ENCODE measurements at places on chromosomes 3 and 15.

DNA sequence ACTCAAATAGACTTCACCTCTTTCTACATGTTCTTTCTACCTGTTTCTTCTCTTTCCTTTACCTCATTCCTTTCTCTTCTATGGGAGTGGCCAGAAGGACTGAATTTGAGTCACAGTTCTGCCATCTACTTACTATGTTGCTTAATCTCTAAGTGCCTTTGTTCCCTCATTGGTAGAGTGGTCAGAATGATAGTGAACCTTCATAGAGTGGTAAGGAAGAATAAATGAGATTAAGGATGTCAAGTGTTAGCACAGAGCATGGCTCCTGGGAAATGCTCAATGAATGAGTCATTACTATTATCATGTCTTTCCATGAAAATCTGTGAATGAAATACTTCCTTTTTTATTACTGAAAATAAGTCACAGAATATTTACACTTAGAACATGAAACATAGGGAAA, 17.5 kb downstream of the TMEM207 start:
- DNase-seq = no peak

DNA sequence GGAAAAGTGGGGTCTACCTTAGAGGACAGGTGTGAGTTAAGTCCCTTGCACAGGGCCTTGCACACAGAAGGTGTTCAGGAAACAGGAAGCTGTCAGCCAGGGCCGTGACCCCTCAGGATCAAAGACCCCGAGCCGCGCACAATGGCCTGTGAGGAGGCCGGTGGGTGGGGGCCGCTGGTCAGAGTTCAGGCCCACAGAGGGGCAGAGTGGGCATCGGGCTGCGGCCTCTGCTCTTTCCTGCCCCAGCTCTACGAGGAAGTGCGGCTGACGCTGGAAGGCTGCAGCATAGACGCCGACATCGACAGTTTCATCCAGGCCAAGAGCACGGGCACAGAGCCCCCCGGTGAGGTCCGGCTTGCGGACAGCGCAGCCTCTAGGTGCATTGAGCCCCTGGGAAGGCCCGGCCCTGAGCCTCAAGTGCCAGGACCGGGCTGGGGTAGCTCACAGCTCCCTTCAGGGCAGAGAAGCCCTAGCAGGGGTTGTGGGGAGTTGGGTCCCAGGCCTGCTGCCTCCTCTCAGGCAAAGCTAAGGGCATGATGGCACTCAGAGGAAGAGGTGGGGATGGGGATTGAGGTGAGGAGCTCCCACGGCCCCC, 37.2 kb downstream of the PSTPIP1 start:
- no peak for DNase-seq

GRCh38 chr3:46576879-46577278, 10.8 kb upstream of the LRRC2 start:
- no peak for DNase-seq

- no peak for DNase-seq
These were observed 1.1 kb upstream of the ZBTB38 start for GRCh38 chr3:141367038-141367730.

DNA sequence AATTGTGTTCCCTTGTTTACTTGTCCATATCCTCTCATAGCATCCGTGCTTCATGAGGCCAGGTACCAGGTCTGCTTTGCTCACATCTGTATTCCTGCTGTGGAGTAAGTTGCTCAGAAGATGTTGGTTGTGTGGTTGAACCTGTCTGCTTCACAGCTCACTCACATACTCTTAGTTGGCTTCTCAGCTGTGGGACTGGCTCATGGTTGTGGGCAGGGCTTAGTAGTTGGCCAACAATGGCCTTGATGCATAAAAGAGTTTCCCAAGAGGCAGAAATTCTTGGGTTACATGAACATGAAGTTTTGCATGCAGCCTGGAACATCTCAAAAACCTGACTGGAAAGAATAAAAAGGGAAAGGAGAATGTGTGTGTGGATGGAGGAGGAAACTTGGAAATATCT, 17.0 kb downstream of the CELF6 start:
- DNase-seq = no peak

DNA sequence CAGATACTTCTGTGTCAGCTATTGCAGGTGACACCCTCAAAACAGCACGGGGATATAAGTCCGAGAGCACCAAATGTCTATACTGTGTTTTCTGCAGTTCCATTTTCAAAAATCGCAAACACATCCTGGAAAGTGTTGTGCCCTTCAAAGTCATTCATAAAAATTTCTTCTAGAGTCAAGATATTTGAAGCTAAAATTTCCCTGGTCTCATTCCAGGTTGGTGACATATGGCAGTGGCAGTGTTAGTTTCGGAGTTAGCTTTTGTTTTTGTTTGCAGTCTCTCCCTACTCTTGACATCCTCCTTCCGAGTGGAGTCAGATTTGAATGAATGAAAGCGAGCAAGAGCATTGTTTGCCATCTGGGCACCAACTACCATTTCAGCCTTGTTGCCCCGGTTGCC, 3.2 kb upstream of the FSIP1 start:
- DNase-seq = no peak

GRCh38 chr3:23495507-23495906, 292.4 kb downstream of the UBE2E2 start:
- DNase-seq = no peak

DNA sequence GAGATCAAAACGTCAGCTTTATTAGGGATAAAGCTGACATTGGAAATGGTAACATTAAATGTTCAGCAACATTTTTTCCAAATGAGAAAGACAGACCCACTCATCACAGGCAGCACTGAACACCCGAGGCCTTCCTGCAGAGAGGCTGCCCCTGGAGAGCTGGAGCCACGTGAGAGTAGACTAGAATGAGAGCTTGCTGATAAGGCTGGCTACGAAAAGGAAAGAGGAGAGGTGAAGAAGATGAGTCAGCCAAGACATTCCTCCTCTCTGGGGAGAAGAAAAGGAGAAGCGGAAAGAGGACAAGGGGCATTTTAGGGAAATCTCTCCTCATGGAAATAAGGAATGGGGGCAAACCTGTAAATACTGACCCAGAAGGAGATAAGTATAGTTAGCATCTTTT, 7.3 kb downstream of the CYP19A1 start:
- DNase-seq = no peak

DNA sequence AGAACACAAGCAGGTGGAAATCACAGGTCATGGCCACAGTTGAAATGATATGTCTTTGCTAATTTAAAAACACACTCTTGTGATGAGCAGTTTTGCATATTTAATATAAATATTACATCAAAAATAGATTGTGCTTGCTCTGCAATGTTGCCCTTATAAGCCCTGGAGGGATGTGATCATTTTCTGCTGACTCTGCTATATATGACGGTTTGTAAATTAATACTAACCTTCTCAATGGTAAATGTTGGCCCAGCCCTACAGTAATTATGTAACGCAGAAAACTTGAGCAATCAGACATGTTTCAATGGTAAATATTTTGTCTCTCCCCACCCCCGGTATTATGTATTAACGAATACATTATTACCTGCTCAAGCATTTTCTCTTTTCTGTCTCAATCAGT, 359.5 kb upstream of the CNTN6 start:
- DNase-seq = no peak

- no peak for DNase-seq
These were observed 5.4 kb upstream of the ABHD17C start for GRCh38 chr15:80689716-80690115.

DNA sequence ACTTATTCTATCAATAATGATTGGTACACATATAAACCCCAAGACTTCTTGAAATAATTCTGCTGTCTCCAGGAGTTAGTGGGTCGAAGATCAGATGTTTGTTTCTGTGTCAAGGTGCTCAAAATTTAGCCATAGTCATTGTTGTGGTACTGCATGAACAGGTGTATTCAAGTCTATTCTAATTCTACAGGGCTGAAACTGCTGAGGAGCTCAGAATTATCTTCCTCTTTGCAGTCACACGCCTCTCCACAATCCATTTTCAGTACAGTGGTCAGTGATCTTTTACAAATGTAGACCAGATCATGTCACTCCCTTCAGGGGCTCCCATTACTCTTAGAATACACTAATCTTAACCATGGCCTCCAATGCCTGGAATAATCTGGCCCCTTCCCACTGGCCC, 527.5 kb downstream of the NTRK3 start:
- no peak for DNase-seq

- DNase-seq = no peak
These were observed 14.0 kb downstream of the CHCHD4 start for GRCh38 chr3:14110699-14111098.

DNA sequence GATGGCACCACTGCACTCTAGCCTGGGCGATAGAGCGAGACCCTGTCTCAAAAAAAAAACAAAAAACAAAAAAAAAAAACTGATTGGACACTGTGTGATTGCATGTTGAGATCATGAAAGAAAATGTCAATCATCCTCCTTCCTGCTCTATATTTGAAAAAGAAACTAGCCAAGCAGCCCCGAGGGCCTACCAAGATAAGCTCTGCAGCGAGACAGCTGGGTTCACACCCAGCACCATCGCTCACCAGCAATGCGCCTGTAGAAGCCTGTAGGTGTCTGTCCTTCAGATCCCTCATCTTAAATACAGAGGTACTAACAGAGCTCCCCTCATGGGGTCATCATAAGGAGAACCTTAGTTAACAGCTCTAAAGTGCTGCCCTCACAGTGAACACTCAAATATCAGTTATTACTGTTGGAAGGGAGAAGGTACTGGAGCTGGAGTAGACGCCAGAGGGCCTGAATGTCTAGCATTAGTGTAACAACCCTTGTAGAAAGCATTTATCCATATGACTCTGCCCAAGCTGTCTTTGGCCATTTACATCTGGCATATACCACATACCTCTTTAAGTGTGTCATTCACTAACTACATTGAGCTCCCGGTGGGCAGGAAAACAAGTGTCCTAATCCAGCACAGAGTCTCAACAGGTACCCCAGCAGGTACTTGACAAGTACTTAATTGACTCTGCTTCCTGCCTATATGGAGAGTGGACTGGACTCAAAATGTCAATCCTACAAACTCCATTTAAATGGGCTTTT, 22.9 kb downstream of the MYLK start:
- DNase-seq = no peak

DNA sequence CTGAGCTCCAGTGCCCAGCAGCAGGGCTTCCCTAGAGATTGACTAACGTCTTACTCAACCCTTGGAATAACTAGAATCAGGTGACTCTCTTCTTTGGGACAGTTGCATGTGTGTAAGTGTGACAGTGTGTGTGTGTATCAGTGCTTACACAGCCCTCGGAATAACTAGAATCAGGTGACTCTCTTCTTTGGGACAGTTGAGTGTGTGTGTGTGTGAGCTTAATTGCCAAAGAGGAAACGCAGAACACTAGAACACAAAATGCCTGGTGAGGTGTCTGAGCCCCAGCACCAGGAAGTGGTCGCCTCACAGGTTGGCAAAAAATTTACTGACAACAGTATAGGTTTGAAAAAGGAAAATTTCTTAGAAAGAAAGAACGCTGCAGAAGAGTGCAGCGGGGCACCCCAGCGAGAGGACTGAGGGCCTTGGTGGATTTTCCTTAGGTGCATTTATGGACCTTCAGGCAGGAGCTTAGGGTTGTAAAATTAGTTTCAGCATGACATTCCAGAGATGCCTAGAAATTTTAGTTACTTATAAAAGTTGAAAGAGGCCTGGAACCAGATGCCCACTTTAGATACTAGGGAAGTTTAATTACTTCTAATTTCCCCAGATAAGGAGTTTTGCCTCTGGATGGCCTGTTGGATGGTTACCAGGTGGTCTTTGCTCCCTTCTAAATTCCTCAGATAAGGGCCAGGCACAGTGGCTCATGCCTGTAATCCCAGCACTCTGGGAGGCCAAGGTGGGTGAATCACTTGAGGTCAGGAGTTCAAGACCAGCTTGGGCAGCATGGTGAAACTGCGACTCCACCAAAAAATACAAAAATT, 3.7 kb upstream of the WDR82 start:
- DNase-seq = no peak

GRCh38 chr15:66454143-66454542, 43.4 kb downstream of the SNAPC5 start:
- DNase-seq = no peak

GRCh38 chr3:46538803-46539442, 27.2 kb downstream of the LRRC2 start:
- peak; percentile 74 for DNase-seq

GRCh38 chr3:8903191-8903590, 60.1 kb downstream of the RAD18 start:
- no peak for DNase-seq

GRCh38 chr3:122886946-122887345, 92.1 kb downstream of the SLC49A4 start:
- no peak for DNase-seq

- no peak for DNase-seq
These were observed 34.1 kb downstream of the PTPN9 start for GRCh38 chr15:75545064-75545463.

GRCh38 chr3:197363553-197364409, 65.4 kb upstream of the DLG1 start:
- no peak for DNase-seq

GRCh38 chr15:98873441-98874218, 134.0 kb downstream of the PGPEP1L start:
- no peak for DNase-seq

GRCh38 chr15:80211976-80212375, 40.0 kb downstream of the CTXND1 start:
- DNase-seq = no peak

- DNase-seq = peak; percentile 54
These were observed 15.5 kb downstream of the TATDN2 start for GRCh38 chr3:10263646-10264363.

DNA sequence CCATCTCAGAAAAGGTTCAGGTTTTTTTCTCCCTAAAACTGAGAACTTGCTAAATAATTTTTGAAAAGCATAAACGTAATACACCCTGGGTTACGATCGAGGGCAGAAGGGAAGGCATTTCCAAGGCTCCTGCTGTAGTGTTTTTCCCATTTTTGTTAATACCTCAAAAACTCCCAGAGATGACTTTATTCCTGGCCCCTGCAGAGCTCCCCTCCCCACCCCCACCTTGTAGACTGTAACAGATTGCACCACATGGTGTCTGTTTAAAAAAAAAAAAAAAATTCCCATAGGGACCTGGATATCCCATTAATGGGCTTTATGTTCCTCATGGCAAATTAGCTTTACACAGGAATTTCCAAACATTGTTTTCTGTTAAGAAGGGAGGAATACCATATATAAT, 38.2 kb downstream of the FEZF2 start:
- no peak for DNase-seq

DNA sequence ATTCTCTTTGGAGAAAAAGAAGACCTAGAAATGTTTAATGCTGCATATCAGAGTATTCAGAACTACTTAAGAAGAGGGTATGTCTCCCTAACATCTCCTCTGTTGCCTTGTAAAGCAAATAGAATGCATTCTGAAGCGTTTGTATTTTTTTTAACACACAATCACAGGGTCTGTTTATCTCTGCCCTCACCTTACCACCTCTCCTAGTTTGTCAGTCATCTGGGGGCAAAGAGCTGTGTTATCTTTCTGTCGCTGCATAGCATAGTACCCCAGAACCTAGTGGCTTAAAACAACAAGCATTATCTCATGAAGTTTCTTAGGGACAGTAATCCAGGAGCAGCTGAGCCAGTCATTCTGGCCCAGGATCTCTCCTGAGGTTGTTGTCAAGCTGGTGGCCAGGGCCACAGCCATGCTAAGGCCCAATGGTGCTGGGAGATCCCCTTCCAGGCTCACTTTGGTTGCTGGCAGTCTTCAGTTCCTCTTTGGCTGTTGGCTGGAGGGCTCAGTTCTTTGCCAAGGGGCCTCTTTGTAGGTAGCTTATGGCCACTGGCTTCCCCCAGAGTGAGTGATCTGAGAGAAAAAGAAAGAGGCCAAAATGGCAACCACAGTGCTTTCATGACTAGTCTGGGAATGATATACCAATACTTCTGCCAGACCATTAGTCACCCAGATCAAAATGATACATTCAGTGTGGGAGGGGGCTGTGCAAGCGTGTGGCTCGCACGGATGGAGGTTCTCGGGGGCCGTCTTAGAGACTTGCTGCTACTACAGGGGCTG, 17.8 kb downstream of the EDEM1 start:
- peak; percentile 66 for DNase-seq

- no peak for DNase-seq
These were observed 58.9 kb upstream of the EPHA6 start for GRCh38 chr3:96755519-96755918.
